ENCODE measurements at places on chromosomes 1 and 21.

GRCh38 chr1:33836911-33837310, 27.0 kb upstream of the HMGB4 start:
- no peak for DNase-seq

DNA sequence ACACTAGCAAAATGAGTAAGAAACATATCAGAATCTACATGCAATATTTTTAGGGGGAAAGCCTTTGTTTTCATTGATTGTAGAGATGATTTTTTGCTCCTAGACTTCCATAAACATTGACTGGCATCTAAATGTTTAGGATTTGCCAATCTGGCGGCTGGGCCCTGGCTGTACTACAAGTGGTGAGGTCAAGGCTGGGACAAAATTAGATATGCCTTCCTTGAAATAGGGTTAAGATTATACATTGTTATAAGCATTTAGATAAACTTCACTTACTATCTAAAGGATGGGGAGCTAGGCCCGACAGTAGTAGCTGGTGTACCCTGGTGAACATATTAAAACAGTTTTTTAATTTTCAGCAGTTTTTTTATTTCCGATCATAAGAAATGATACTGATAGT, 5.2 kb downstream of the NFIA start:
- no peak for DNase-seq

- no peak for DNase-seq
These were observed 61.4 kb upstream of the KIRREL1 start for GRCh38 chr1:157932069-157932468.

- no peak for DNase-seq
These were observed 396.0 kb downstream of the LRRIQ3 start for GRCh38 chr1:73801912-73802429.

DNA sequence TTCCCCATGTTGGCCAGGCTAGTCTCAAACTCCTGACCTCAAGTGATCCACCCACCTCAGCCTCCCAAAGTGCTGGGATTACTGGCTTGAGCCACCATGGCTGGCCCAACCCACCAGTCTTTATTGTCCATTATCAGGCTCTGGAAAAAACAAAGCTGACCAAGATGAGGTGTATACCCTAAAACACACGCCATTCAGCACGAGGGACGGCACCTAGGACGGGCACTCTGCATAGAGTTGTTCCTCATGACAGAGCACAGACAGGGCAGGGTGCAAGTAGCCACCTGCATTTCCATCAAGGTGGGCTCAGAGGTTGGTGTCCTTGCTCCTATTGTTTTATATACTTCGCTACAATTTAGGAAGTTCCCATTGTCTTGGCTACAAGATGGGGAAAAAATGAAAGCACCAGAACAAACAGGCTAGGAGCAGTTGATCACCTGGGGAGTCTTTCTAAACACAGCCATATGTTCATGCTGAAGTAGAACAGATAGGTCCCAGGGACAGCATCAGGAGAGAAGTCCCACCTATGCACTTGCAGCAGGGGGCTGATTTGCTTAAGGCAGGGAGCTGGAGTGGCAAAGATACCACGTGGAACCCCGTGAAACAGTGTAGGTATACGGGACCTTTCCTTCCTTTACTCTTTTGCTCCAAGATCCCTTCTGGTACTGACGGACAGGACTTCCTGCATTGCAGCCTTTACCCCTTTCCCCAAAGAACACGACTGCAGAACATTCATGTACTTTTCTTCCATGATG, 4.5 kb downstream of the KRTCAP2 start:
- no peak for DNase-seq

DNA sequence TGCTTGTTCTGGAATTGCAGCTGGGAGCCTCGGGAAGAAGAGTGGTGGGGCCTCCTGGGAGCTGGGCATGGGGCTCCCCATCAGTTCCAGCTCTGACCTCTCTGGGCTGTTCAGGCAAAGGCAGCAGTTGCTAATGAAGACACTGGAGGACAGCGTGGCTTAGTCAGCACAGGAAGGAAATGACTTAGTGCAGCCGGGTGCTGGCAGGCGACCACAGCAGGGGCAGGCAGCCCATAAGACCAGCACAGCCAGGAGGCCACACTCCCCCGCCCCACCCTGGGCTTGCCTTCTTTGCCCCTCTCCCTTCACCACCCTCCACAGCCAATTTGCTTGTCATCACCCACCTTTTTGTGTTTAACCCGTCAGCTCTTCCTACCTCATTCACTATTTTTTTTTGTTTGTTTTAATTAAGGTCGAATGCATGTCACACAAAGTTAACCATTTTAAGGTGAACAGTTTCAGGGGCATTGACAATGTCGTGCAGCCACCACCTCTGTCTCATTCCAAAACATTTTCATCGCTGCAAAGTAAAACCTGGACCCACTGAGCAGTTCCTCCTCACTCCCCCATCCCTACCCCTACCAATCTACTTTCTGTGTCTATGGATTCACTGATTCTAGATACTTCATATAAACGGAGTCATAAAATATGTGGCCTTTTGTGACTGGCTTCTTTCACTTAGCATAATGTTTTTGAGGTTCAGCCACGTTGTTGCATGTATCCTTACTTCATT, 10.9 kb downstream of the OLIG2 start:
- no peak for DNase-seq

DNA sequence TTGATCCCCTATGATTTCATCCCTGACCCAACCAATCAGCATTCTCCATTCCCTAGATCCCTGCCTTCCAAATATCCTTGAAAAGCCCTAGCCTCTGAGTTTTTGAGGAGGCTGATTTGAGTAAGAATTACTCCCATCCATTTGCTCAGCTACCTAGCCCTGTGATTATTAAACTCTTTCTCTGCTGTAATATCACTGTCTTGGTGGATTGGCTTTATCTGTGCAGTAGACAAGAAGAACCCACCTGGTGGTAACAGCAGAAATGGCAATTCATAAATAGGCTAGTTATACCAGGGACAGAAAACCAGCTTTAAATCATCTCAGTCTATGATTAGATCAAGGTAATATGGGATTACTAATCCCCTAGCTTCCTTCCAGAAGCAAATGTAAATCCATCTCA, 13.0 kb downstream of the IL20 start:
- DNase-seq = no peak

GRCh38 chr1:55285834-55286233, 70.7 kb upstream of the USP24 start:
- DNase-seq = no peak

- DNase-seq = no peak
These were observed 45.5 kb downstream of the GNG12 start for GRCh38 chr1:67787746-67788145.

DNA sequence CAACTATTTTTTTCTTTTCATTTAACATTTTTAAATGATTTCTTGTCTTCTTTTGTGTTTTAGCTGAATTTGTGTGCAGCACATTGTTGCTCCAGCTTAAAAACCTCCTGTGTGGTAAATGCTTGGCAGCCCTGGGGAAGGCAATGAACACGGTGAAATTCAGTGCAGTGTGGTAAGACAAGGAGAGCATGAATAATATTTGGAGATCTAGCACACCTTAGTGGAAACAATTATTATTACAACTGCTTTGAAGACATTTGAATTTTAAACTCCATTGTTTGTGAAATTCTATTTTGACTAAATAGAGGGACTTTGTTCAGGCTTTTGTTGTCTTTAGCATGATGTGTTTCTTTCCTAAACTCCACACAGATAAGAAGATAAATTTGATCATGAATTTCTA, 242.6 kb upstream of the CXADR start:
- DNase-seq = no peak

DNA sequence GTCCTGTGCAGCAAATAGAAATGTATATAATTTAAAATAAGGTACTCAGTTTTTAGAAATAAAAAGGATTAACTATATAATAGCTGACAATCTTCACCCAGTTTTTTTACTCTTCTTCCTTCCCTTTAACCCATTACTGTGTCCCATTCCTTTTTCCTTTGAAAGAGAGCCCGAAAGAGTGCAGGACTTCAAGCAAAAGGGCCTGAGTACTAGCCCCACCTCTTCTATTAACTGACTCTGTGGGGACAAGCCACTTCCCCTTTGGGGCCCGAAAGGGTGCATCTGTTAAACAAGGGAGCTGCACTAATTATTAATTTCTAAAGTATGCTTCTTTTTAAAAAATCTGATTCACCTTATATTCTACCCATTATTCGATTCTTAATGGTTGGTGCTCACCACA, 3.3 kb downstream of the USP24 start:
- DNase-seq = no peak
